Hematopoietic multipotent progenitor cell treated with erythropoietin and hydrocortisone succinate and interleukin-3 and kit ligand, for 8 days (in vitro differentiated cells): ENCODE measurements at places on chromosomes 16 and 17.

DNA sequence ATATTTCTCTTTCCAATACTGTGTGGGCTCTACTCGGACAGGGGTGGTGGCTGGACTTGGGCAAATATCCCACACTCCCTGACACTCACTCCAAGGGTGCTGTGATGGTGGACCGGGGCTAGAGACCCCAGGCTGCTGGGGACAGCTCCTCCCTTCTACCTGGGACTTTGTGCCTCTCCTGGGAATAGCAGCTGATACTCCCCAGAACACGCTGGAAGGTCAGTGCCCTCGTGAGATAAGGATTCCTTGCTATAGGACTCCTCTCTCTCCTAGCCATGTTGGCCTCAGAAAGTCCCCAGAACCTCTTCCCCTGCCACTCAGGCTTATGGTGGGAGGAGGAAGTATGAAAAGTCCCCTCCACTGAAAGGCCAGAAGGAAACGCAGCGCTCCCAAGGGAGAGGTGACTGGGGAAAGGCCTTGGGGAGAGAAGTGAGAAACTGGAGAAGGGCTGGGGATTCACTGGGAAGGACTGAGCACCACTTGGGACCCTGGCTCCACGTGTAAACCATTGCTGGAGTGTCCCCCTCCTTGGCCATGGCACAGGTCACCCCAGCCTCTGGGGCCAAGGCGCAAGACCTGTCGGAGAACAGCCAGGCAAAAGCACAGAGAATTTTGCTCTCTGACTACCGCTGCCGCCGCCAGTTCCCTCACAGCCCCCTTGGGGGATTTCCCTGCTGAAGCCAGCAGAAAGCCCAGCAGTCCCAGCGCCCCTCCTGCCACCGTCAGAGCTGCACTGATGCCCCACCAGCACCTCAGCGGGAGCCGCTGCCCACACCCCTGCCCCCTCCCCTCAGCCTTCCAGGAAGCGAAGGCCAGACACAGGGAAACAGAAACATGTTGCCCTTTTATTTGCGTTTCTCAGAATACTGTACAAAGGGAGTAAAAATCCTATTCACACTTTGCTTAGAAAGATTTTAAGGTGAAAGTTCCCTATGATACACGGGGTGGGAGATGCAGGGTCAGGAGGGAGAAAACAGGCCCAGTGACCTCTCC is 2.1 kb upstream of the GSDMB start:
- no peak for DNase-seq

- no peak for DNase-seq
Observed at GRCh38 chr17:68396226-68397107, 60.8 kb downstream of the WIPI1 start.

DNA sequence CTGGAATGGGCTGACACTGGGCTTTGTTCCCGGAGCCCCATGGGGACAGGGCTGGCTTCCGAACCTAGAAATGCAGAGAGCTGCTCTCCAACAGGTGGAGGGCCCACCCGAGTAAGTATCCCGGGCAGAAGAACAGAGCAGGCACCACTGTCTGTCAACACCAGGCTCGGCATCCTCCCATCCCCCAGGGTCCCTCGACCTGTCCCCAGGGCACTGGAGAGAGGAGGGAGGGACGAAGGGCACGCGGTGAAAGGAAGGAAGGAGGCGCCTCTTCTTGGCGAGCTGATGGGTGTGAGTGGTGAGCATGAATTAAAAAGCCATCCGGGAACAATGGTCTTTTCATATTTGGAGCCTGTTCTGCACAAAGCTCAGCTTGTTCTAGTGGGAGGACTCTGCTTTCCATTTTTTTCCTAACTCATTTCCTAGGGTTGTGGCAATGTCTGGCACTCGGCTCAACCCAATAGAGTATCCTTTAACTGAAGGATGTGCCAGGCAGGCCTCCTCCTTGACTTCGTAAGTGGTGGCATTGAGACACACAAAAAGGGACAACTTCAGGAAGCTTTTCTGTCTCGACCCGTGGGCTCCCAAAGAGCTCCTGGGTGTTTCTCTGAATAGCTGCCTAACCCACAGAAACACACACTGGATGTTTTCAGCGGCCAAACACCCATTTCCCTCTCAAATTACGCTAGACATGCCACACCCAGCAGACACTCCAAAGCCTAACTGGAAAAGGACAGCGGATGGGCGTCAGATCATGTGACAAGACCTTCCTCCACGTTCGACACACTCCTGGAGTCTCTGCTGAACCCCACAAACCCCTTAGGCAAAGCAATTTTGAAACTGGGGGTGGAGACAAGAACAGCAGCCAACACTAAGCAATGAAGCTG is 47.7 kb downstream of the ZFHX3 start:
- DNase-seq: no peak

DNA sequence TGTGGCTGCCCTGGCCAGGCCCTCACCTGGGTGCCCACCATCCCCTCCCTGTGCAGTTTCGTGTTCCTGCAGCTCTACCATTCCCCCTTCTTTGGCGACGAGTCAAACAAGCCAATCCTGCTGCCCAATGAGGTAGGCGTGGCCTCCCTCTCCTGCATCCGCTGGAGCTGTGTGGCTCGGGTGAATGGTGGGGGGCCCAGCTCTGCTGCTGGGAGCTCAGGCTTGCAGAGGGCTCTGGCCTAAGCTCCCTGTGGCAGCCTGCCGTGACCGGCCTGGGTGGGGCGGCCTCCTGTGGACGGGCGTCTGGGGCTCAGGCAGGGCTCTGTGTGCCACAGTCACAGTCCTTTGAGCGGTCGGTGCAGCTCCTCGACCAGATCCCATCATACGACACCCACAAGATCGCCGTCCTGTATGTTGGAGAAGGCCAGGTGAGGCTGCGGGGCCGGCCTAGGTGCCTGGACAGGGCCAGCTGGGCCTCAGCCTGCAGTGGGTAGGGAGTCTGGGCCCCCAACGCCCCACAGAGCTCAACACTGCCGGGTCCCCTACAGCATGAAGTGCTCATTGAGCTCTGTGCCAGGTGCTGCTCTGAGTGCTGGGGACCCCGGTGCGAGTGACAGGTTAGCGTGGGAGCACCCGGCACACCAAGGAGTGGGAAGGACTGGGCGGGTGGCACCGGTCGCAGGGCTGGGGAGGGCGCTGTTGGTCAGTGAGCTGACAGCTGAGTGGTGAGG is 37.3 kb downstream of the TSC2 start:
- DNase-seq: no peak

DNA sequence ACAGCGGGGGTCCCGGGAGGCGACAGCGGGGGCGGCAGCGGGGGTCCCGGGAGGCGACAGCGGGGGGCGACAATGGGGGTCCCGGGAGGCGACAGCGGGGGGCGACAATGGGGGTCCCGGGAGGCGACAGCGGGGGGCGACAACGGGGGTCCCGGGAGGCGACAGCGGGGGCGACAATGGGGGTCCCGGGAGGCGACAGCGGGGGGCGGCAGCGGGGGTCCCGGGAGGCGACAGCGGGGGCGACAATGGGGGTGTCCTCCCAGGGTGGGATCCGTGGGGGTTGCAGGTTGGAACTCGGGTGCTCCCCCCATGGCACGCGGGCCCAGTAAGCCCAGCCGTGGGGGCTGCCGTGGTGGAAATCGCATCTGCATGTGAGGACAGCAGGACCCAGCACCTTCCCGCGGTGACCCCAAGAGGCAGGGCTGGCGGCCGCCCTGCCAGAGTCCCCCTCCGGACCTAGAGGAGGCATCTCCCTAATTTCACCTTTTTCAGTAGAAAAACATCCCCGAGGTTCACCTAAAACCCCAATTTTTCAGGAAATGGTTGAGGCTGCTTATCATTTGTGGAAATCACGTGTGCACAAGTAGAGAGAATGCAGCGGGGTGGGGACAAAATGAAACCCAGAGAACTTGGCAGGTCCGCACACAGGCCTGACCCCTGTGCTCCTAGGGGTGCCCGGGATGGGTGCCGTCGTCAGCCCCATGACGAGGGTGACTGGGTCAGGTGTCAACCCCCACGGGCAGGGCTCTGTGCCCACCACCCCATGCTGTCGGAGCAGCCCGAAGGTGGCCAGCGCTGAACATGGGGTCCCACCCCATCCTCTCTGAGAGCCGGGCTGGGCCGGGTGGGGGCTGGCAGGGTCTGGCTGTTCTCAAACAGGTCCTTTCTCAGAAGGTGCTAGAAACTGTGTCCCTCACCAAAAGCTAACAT is 10.5 kb upstream of the METRNL start:
- DNase-seq: no peak
